Fibroblast of skin of left biceps (primary cell): ENCODE measurements at places on chromosomes 5 and 9.

GRCh38 chr9:36436909-36437308 lies 36.8 kb upstream of the RNF38 start:
- no peak for DNase-seq

DNA sequence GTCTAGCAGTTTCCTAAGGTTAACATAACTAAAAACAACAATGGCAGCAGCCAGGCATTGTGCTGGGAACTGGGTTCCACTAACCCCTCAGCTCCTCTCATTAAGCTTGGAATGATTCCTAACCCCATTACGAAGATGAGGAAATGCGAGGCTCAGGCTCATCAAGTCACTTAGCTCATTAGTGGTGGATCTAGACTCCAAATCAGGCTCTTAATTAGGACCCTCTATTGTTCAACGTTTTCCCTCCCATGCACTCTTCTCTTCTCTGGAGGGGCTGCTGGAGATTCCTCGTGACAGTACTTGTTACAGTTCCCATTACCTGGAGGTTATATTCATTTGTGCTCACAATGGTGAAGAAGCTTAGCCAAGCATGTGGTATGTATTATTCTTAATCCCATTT lies 6.5 kb downstream of the TAS2R1 start:
- no peak for DNase-seq

DNA sequence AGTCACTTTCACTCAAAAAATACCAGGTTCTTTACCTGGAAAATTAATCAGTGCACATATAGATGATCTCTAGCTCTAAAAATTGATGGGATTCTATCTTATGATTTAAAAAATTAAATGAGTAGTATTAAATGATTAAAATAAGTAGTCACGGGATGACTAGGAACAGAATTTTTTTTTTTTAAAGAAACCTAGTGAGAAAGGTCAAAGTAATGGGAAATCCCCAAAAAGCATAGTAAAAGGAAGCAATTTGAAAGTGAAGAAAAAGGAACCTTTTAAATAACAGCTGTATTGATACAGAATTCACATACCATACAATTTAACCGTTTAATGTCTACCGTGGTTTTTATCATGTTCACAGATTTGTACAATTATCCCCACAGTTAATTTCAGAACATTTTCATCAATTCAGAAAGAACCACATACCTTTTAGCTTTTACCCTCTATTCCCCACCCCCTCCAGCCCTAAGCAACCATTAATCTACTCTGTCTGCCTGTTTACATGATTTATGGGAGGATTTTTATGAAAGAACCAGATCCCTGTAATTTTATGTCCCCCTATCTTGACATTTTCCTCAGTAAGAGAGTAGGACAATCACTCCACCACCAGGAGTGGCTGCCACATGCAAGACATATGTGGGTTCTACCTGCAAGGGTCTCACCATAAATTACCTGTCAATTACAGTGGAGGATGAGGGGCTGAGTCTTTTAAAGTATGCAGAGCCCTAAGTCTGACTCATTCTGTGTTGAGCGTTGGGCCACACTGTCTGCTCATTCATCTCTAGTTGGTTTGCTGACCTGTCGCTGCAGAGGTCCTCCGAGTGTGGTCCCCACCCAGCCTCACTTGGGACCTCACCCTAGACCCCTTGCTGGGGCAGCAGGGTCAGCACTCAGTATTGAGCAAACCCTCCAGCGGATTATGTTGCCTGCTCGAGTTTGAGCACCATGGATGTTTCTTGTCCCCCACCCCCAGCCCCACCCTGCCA lies 16.0 kb downstream of the ANKRD33B start:
- DNase-seq, result no peak

GRCh38 chr9:132161743-132162184 lies at the start of gene NTNG2:
TSS of gene NTNG2 (plus strand) at chr9:132162058. CDS start at chr9:132166832, 4,774 bp downstream.
- no peak for DNase-seq

DNA sequence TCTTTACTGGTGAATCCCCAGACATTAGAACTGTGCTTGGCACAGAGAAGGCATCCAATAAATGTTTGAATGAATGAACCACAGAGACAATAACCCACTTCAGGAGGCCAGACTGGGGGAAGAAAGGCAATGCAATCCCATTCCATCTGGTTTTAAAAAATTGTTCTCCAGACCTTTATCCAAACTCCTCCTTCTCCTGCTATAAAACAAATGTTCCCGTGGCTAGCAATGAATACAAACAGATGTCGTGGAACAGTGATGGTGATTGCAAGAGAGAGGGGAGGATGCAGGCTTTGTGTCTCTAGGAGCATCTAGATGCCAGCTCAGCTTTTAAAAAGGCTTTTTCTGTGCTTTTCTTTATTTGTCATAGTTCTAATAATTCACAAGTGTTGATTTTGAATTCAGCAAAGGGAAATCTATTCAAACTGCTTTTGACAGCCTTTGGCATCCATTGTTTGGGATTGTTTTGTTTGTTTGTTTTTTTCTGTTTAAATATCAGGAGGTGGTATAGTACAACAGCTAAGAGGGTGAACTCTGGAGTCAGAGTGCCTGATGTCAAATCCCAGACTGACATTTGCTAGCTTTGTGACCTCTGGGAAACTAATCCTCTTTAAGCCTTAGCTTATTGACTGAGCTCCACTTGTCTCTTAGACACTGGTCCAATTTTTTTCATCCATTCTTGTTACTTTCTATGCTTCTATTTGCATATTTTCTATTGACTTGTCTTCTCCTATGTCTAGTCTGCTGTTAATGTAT lies 59.1 kb downstream of the TNFSF15 start:
- DNase-seq, result peak; percentile 53

GRCh38 chr5:54296386-54296785 lies 14.0 kb downstream of the ARL15 start:
- no peak for DNase-seq

DNA sequence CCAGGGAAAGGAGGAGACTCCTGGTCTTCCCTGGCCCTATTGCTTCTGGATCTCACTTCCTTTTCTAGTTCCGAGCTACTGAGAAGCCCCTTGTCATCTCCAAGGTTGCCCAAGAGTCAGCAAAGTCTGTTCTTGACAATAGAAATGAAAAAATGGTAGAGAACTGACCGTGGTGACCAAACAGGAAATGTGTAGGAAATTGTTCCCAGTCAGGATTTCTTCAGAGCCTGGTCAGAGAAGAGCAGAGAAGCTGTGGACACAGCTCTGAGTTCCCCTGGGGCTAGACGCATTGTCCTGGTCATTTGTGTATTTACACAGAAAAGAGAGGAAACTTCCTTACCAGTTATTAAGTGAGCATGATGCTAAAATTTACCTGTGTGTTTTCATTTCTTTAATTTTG lies 35.6 kb downstream of the S1PR3 start:
- DNase-seq, result no peak

- DNase-seq, result no peak
These were observed 101.7 kb upstream of the SPATA31D4 start for GRCh38 chr9:81826517-81826906.

- peak; percentile 18 for DNase-seq
These were observed 8.9 kb upstream of the FBXO38 start for GRCh38 chr5:148374690-148375360.

DNA sequence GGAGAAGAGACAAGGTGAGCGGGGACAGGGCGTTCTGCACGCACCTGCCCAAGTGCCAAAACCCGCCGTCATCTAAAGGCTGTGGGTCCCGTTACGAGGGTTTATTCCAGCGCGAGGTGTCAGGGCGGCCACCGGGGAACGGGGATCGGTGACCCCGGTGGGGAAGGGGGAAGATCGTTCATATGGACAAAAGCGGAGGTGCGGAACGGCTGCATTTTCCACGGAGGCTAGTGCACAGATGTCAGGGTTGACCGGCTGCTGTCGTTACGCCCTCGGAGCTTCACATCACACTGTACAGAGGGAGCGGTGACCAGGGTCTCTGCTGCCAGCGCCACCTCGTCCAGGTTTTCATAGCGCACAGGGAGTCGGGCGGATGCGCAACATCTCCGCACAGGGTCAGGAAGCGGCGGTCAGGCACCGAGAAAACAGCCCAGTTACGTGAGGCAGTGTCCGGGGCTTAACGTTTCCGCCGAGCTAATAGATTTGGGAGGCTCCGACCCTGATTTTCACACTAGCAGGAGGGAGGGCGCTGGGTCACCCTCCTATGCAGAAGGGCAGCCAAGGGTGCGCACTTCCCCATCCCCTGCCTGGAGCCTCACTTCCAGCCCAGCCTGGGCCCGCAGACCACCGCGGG lies 13.5 kb downstream of the BTNL9 start:
- no peak for DNase-seq

- peak; percentile 36 for DNase-seq
These were observed 167.9 kb upstream of the ACTBL2 start for GRCh38 chr5:57650360-57651069.

DNA sequence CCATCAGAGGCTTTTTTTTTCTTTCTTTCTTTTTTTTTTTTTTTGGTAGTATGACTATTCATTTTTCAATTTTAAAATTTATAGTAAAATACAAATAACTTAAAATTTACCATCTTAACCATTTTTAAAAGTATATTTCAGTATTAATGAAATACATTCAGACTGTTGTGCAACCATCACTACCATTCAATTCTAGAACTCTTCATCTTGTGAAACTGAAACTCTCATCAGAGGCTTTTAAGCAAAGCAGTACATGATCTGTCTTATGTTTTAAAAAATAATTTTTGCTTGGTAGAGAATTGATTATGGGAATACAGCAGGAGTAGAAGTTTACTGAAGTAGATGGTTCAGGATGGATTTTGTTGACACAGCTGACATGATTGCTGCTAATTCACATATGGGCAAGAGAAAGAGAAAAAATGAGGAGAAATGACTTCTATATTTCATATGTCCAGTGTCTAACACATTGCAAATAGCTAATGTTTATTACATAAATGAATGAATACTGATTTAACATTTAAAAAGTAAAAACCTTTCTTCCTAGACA lies 13.4 kb downstream of the ELOVL7 start:
- no peak for DNase-seq

GRCh38 chr5:23742701-23743100 lies 235.3 kb downstream of the PRDM9 start:
- no peak for DNase-seq

- DNase-seq, result peak; percentile 89
These were observed 96.6 kb downstream of the VCAN start for GRCh38 chr5:83568186-83568585.

DNA sequence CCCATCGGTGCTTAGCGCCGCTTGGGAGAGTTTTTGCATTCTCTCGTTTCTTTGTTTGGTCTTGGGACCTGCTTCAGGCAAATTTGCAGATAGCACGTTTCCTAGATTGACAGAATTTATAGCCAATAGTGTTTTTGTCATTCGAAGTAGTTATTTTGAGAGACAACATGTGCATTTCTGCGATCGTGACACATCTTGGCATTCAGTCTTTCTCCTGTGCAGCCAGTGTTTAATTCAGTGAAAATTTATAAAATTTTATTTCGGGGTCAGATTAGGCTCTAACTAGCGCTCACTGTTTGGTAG lies 830 bp downstream of the PRRC1 start:
- peak; percentile 20 for DNase-seq

GRCh38 chr5:83983852-83984251 lies 263.2 kb upstream of the HAPLN1 start:
- no peak for DNase-seq

GRCh38 chr5:10684303-10685086 lies 76.5 kb downstream of the DAP start:
- no peak for DNase-seq

- DNase-seq, result no peak
These were observed 14.6 kb downstream of the TMEM171 start for GRCh38 chr5:73135021-73135420.

GRCh38 chr5:139733698-139734538 lies 61.7 kb upstream of the PSD2 start:
- DNase-seq, result no peak

DNA sequence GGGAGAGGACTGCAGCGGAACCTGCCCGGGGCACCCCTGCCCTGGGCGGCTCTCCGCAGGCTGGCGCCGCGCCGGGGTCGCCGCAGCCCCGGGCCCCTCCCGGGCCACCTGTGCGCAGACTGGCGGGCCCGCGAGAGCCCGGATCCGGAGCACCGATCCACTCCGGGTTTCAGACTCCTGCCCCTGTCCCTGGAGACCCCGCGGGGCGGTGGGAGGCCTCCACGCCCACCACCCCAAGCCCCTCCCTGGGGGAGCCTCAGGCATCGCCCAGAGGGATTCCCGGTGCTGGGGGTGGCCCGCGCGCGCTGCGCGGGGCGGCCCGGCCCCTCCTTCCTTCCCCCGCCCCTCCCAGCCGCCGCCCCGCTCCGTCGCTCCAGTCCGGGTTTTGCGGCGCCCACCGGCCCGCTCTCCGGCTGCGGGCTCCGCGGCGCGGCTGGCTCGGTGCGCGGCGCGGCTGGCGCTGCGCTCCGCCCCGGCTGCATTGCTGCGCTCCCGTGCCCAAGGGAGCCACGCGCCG lies at the start of gene UNC5A:
UNC5A (plus strand) TSS at position 479 of the 517 bp plus-strand sequence. CDS start 192 bp downstream, outside the sequence.
- no peak for DNase-seq

GRCh38 chr5:122420091-122420490 lies 108.1 kb downstream of the SNCAIP start:
- no peak for DNase-seq

- DNase-seq, result peak; percentile 67
These were observed 95.0 kb downstream of the NPR3 start for GRCh38 chr5:32805971-32806638.

GRCh38 chr9:76456202-76456926 lies 2.6 kb upstream of the GCNT1 start:
- no peak for DNase-seq

DNA sequence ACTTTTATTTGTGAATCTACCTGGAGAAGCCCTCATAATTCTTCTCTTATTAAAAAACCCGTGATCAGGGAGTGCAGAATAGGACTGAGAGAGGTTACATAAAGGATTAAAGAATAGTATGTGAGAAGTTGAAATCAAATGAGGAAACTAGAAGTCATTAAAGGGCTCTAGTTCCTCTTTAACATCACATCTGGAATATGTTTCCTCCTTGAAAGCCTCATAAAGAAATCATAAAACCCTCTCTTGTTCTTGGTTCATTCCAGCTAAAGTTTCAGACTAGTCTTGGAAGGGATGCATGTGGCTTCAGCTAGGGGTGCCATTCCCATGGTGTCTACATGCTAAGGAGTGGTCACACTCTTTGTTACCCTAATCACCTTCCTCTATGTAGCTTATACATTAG lies 5.7 kb upstream of the C5orf46 start:
- no peak for DNase-seq

- no peak for DNase-seq
These were observed 58.1 kb downstream of the HSPA4 start for GRCh38 chr5:133109655-133110483.

DNA sequence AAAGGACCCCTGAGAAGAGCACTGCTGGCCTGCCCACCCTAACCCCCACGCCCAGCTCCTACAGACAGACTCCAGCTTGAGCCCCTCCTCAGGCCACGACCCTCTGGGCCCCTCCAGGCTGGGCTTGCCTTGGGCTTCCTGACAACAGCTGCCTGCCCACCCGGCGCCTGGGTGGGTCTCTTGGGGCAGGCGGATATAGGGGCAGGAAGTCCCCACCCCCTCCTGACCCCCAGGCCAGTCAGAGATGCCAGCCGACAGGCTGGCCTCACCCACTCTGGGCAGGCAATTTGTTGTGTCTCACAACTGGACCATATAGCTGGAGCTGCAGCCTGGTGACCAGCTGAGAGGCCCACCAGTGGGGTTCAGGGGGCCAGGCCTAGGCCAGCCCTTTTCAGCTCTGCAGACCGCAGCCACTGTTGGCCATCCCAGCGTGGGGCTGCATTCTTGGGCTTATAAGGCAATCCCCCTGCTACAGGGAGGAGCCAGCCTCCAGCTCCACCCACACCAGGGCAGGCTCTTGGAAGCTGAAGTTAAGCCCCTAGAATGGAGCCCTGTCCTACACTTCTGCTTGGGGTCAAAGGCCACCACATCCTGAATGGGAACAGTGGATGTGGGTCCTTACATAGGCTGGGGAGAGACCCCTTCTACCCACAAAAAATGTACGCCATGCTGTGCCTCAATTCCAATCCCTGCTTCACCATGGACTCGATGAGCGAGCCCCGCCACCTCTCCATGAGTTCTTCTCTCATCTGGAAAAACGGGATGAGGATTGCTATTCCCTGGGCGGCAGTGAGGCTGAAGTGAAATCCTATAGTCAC lies 2.0 kb downstream of the PDLIM7 start:
- DNase-seq, result peak; percentile 72
